ENCODE measurements at places on chromosomes 1 and 21. TPM values are rescaled to one million over a fixed set of nuclear protein-coding genes. Genes with fewer than 3 reads are reported as not detected.

GRCh38 chr1:234216116-234216703 is 157.0 kb upstream of the COA6 start:
- H3K4me3 ChIP-seq: no peak overlapping the region
- no peaks in the 10 kb centered on the region for H3K4me1 ChIP-seq
- H3K27me3 ChIP-seq: no peaks in the 10 kb centered on the region
- no peak for DNase-seq
- no peak overlapping the region for H3K27ac ChIP-seq
- H3K36me3 ChIP-seq: no peaks in the 10 kb centered on the region

GRCh38 chr1:7177021-7177420 is 391.8 kb downstream of the CAMTA1 start:
- H3K4me3 ChIP-seq: no peak overlapping the region
- H3K27ac ChIP-seq: no peak overlapping the region
- no peaks in the 10 kb centered on the region for H3K4me1 ChIP-seq
- H3K36me3 ChIP-seq: no peaks in the 10 kb centered on the region

- DNase-seq: no peak
- no peak overlapping the region for H3K4me3 ChIP-seq
- H3K27me3 ChIP-seq: no peaks in the 10 kb centered on the region
- H3K27ac ChIP-seq: no peak overlapping the region
- no peaks in the 10 kb centered on the region for H3K4me1 ChIP-seq
These were observed 111.8 kb downstream of the MAN1A2 start for GRCh38 chr1:117479086-117479485.

- no peak overlapping the region for H3K27ac ChIP-seq
- H3K36me3 ChIP-seq: no peaks in the 10 kb centered on the region
- no peak for DNase-seq
- H3K4me3 ChIP-seq: no peak overlapping the region
- H3K27me3 ChIP-seq: no peaks in the 10 kb centered on the region
These were observed 8.9 kb upstream of the POFUT2 start for GRCh38 chr21:45296638-45297037.

- no peaks in the 10 kb centered on the region for H3K36me3 ChIP-seq
- no peak overlapping the region for H3K27ac ChIP-seq
These were observed 11.0 kb downstream of the TRPM2 start for GRCh38 chr21:44364151-44365053.

GRCh38 chr1:14667651-14667984 is 69.1 kb downstream of the KAZN start:
- H3K27me3 ChIP-seq: no peaks in the 10 kb centered on the region
- H3K4me3 ChIP-seq: no peak overlapping the region
- no peaks in the 10 kb centered on the region for H3K4me1 ChIP-seq
- no peak for DNase-seq
- no peaks in the 10 kb centered on the region for H3K36me3 ChIP-seq
- no peak overlapping the region for H3K27ac ChIP-seq

GRCh38 chr21:33787431-33787830 is 128.2 kb downstream of the ATP5PO start:
- no peaks in the 10 kb centered on the region for H3K4me1 ChIP-seq
- no peak overlapping the region for H3K4me3 ChIP-seq
- peaks cover 2% of the 10 kb centered on the region for H3K36me3 ChIP-seq
- H3K27me3 ChIP-seq: no peaks in the 10 kb centered on the region
- DNase-seq: no peak

GRCh38 chr1:186240436-186240835 is 134.6 kb downstream of the TPR start:
- no peak for DNase-seq
- H3K36me3 ChIP-seq: no peaks in the 10 kb centered on the region
- H3K27me3 ChIP-seq: no peaks in the 10 kb centered on the region
- no peaks in the 10 kb centered on the region for H3K4me1 ChIP-seq
- H3K4me3 ChIP-seq: no peak overlapping the region
- no peak overlapping the region for H3K27ac ChIP-seq

DNA sequence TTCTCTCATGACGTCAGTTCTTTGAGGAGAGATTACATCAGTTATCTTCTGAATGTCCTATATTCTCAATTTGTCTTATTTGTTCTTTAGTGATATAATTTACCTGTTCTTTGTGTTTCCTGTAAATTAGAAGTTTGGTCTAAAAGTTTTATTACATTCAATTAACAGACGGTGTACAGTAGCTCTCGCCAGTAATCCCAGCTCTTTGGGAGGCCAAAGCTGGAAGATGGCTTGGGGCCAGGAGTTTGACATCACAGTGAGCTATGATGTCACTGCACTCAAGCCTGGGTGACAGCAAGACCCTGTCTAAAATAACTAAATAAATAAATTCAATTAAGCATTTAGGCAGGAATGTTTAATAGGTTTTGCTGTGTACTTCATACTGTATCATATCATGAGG is 25.3 kb upstream of the IPP start:
- no peak overlapping the region for H3K4me3 ChIP-seq
- H3K27ac ChIP-seq: no peak overlapping the region
- no peak for DNase-seq
- H3K27me3 ChIP-seq: no peaks in the 10 kb centered on the region

DNA sequence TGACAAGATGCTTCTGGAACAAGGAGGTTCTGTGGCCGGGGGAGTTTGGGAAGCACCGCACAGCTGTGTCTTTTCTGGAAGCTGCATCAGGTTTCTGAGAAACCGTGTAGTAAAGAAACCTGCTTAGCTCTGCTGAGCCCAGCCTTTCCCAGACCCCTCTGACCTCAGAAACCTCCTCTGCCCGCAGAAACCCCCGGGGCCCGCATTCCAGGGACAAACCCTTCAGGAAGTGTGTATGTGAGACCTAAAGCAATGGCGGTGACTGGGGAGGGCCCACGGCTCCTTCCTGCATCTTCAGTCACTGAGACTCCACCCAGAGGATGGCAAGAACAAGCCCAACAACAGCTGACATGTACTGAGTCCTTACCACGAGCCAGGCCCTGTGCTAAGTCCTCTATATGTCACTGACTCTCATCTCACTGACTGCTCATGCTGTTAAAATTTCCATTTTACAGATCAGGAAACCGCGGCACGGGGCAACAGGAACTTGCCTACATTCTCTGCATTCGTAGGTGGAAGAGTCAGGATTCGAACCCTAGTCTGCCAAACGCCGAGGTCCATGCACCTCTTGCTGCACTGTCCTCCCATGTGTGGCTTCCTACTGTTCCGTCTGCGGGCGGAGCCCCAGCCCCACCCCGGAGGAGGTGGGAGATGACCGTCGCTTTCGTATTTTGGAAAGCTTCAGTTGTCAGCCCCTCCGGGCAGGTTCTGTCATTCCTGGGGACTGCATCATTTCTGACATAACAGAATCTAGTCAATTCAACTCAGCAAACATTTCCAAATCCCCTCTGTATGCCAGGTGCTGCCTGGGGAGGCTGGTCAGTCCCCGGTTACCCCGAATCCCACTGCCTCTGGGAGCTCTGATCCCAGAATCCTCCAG is 73.3 kb upstream of the KLHDC7A start:
- no peak overlapping the region for H3K27ac ChIP-seq
- no peak for DNase-seq
- no peaks in the 10 kb centered on the region for H3K36me3 ChIP-seq
- no peak overlapping the region for H3K4me3 ChIP-seq
- no peaks in the 10 kb centered on the region for H3K27me3 ChIP-seq
- H3K4me1 ChIP-seq: no peaks in the 10 kb centered on the region

Gene ZRANB2
- 118 TPM for total RNA-seq
